Aortic smooth muscle cell (primary cell): ENCODE measurements at places on chromosomes 16 and 17. TPM values are rescaled to one million over a fixed set of nuclear protein-coding genes. Genes with fewer than 3 reads are reported as not detected.

LYZL6 gene
- total RNA-seq = not detected in 2 replicates

ACSM2B gene
- not detected in 2 replicates for total RNA-seq

DRC3 gene
- 0.66 and 0.81 TPM in 2 replicates for total RNA-seq

CD300E gene
- not detected in 2 replicates for total RNA-seq

KLHL10 gene
- 0.13 TPM in 1 of 2 replicates, not detected in the other for total RNA-seq

TIGD7 gene
- total RNA-seq = 5.0 and 7.5 TPM in 2 replicates

CEP131 gene
- 7.9 and 13.2 TPM in 2 replicates for total RNA-seq

NGFR gene
- 0.06 and 0.13 TPM in 2 replicates for total RNA-seq

TSNAXIP1 gene
- 0.99 and 1.1 TPM in 2 replicates for total RNA-seq

PPP1R1B gene
- 0.25 and 3.4 TPM in 2 replicates for total RNA-seq

OTOA gene
- 0.13 and 0.19 TPM in 2 replicates for total RNA-seq
